Stimulated activated CD4-positive, alpha-beta T cell treated with anti-CD3 and anti-CD28 coated beads, TNF-alpha, amount 100 ng/mL, for 48 hours (primary cell): ENCODE measurements at places on chromosomes 16 and 17.

- DNase-seq = no peak
Observed at GRCh38 chr17:4920351-4921048, 11.6 kb upstream of the GP1BA start.

DNA sequence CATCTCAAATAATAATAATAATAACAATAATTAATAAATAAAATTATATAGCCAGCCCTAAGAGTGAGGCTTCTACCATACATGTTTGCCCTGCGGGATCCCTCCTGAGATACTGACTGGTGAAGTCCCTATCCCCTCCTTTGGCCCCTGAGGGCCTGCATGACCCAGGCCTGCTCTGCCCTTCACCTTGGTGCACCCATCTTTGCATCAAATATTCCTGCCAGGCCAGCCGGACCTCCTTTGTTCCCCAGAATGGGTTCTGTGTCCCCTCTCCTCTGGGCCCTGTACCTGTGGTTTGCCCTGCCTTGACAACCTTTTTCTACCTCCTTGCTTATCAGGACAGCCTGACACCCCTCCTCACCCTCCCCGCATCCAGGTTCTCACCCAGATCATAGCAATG lies 2.0 kb upstream of the RNF112 start:
- no peak for DNase-seq

DNA sequence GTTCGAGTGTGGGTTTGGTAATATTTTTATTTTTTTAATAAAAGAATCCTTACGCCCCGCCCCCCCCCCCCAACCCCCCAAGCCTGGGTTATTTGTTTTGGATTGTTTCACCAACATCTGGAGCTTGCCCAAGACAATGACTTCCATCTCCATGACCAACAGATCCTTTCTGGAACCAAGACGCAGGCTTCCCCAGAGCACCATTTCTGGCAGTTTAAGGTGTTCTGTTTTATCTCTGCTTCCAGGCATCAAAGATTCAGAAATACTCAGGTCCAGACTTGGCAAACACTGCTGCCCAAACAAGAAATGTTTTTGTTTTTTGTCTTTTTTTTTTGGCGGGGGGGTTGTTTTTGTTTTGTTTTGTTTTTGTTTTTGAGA lies 56.1 kb downstream of the PLXDC1 start:
- DNase-seq = no peak

DNA sequence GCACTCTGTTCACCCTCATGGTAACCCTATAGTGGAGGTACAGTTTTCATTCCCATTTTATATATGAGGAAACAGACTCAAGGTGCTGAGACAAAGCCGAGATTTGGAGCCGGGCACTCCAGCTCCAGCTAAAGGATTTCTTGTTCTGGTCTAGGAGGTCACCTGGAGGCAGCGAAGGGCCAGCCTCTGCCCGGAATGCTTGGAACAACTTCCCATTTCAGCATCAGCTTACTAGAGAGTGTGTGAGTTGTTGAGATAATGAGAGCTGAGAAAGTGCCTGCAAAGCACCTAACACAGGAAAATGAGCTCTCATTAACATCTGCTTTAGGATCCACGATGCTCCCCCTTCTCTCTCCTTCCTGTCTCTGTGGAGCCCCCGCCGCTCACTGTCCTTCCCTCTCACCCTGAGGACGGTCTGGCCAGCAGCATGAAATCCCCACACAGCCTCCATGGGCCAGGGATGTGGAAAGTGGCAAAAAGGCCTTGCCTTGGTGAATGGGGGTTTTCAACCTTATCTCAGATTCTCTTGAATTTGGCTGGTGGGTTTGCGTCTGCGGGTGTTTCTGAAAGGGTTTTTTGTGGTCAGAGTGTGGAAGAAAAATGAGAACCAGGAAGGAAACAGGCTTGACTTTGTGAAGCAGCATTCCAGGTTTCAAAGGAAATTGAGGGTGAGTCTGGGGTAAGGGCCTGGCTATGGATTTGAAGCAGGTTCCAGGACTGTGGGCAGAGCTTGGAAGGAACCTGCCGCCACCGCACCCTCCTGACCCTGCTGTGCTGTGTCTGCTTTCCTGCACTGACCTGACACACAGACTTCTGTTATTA lies 178.7 kb downstream of the FOXL1 start:
- no peak for DNase-seq

- peak; percentile 51 for DNase-seq
Observed at GRCh38 chr17:28384281-28385036, 13.0 kb downstream of the SARM1 start.

DNA sequence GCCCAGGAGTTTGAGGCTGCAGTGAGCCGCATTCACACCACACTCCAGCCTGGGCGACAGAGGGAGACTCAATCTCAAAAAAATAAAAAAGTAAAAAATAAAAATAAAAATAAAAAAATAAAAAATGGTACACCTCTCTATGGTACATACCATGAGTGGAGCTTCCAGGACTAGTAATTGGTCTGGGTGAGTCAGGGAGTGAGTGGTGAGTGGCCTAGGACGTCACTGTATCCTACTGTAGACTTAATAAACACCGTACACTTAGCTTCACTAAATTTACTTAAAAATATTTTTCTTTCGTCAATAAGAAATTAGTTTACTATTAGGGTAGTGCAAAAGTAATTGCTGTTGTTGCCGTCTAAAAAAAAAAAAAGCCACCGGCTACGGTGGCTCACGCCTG lies 9.0 kb downstream of the CDH5 start:
- no peak for DNase-seq

GRCh38 chr17:542943-543342 lies 171.7 kb downstream of the VPS53 start:
- no peak for DNase-seq

GRCh38 chr16:10206865-10207264 lies 24.6 kb upstream of the GRIN2A start:
- DNase-seq = no peak

DNA sequence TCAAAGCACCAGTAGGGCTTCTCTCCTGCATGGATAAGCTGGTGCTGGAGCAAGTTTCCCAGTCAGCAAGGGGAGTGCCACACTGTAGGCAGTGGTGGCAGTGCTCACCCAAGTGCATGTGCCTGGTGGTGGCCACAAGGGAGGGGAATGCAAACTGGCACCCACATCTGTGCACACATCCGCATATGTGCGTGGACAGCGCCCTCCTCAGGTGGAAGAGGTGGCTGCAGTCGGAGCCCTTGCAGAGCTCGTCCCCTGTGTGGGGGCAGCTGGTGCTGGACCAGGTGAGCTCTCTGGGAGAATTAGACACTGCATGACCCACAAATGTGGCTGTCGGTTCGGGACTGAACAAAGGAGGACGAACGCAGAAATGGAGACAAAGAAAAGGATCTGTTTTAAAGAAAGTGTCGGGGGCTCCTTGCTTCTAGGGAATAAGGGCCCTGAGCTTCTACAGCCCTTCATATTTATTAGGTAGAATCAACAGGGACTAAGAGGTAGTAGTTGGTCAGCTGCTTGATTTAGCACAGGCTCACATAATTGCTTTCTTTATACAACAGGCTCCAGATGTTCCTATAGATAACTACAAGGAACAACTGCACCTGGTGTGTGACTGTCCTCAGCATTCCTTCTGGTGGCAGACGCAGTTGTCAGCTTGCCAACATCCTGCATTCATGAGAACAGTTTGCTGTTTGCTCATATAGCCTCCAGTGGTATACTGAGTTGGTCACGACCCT lies 5.3 kb upstream of the ZNF689 start:
- peak; percentile 73 for DNase-seq

- peak; percentile 35 for DNase-seq
Observed at GRCh38 chr17:50816771-50817751, 18.3 kb upstream of the WFIKKN2 start.

DNA sequence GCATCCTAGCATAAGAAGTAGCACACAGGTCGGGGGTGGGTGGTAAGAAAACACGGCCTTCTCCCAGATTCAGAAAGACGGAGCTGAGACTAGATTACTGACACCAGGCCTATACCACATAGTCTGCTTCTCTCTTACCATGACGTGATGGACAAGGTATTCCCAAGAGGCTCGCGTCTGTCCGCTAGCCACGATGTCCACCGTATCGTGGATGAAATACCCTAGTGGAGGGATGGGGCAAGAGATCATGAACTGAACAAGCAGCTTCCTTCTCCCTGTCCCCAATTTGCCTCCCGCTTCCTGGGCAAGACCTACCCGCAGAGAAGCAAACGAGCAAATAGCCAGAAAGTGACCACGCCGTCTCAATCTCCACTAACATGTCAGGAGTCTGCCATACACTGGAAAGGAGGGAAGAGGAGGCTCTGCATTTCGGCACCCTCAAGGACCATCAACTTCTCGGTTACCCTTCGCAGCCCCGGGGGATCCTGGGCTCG lies 820 bp downstream of the TLCD1 start:
- no peak for DNase-seq
